GM12892 (cell line): ENCODE measurements at places on chromosomes 16 and 17.

DNA sequence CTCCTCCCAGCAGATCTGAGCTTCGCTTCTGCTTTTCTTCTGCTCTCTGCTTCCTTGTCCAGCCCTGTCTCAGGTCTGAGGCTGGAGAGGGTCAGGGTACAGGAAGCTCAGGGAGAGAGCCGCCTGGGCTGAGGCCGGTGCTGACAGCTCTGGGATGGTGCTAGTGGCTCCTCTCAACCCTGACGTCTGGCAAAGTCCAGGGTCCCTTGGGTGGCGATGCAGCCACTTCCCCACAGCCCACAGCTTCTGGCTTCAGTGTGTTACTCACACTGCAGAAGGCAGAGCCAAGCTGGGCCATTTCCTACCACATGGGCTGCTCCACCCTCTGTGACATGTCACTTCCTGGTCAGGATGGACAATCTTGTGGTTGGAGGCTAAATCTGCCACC, at the start of gene CD300C:
Gene CD300C, minus strand, starts transcription at position 273 of the 388 bp plus-strand sequence. CDS start 333 bp downstream, outside the sequence.
- DNase-seq, result no peak

- peak; percentile 49 for DNase-seq
These were observed 44.3 kb downstream of the RGS9 start for GRCh38 chr17:65181237-65182061.

DNA sequence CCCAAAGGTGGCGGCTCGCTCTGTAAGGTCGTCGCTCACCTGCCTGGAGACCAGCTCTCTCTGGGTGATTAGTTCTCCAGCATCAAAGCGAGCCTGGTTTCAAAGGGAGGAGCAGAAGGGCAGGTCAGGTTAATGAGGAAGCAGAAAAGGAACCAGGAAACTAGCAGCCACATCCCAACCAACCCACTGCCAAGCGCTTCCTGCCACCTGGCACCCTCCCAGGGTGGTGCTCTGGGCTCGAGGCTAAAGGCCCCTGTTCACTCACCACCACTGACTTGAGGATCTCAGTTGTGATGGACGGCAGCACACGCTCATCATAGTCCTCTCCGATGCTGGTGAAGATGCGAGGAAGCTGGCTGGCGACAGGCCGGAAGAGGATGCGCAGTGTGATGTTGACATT, 5.6 kb downstream of the PHB1 start:
- no peak for DNase-seq

DNA sequence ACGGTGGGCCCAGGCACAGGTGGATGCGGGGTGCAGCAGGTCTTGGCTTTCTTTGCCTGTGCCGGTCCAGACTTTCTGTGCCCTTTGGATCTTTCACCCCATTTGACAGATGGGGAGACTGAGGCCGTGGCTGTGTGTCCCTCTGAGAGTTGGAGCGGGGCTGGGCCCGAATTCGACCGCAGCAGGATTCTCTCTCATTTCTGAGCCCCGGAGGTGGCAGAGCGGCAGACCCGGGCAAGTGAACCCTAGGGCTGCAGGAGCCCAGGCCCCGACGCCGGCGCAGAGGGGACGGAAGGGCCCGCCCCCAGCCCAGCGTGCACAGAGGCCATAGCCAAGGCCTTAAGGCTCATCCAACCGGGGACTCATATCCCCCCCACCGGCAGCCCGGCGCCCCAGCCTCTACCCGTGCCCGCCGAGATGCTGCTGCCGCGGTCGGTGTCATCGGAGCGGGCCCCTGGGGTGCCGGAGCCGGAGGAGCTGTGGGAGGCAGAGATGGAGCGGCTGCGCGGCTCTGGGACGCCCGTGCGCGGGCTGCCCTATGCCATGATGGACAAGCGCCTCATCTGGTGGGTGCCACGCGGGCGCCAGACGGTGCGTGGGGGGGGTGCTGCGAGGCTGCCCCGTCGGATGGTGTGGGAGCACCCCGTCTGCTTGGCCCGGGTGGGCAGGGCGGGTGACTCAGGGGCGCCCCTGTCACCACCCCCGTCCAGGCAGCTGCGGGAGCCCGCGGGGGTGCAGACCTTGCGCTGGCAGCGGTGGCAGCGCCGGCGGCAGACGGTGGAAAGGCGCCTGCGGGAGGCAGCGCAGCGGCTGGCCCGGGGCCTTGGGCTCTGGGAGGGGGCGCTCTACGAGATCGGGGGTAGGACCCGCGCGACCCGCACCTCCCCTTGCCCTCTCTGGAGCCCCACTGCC, 857 bp downstream of the TMC8 start:
- DNase-seq, result no peak

- DNase-seq, result peak; percentile 53
These were observed 22.3 kb downstream of the NPTX1 start for GRCh38 chr17:80453998-80454556.

DNA sequence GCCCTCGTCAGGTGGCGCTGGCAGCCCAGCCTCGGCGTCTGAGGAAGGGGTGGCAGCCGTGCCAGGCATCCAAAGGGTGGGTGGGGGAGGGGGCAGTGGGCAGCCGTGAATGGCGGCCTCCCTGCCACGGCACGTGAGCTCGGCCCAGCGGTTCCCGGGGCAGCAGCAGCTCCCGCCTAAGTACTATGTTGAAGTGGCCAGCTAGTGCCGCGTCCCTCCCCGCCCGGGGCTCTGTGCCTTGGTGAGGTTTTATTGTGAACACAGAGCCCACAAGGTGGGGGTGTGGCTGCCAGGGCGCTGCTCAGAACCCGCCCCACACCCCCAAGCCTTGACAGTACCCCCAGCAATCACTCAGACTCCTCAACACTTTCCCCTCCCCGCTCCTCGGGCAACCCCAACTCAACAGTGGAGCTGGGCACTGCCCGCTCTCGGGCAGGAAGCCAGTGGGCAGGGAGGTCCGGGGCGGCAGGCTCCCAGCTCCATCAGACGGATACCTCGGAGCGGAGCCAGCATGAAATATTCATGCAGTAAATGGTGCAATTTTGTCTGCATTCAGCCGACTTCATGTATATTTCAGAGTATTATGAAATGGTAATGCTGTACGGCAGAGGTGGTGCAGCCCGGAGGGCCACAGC, 80.4 kb downstream of the ENGASE start:
- no peak for DNase-seq

DNA sequence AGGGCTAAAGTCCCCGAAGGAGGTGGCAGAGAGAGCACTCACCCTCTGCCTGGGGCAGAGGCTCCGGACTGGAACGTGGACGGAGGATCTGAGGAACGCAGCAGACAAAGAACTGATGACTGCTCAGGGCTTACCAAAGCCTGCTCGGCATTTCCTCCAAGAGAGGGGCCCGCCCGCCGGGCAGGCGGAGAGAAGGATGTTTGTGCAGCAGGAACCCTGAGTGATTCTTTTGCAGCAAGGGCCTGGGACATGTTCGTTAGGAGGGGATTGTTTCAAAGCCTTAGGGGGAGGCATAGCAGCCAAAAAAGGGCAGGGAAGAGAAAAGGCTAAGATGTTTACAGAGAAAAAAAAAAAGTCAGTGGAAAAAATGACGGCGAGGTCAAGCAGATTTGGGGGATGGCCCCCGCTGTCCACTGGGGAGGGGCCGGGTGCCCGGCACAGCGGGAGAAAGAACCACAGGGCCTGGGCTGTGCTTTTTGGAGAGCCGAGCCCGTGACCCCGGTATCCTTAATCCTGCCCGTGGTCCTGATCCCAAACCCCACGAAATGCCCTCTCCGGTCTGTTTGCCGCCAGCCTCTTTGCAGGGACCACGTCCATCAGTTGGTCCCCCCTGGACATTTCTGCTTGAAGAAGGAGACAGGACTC, 129.3 kb downstream of the NTN1 start:
- no peak for DNase-seq

GRCh38 chr17:39737760-39738567, at the start of gene GRB7:
Gene GRB7 (plus strand): TSS chr17:39737938. CDS start chr17:39742302, 4,364 bp downstream.
- no peak for DNase-seq

GRCh38 chr16:82671741-82672140, 45.0 kb downstream of the CDH13 start:
- no peak for DNase-seq

DNA sequence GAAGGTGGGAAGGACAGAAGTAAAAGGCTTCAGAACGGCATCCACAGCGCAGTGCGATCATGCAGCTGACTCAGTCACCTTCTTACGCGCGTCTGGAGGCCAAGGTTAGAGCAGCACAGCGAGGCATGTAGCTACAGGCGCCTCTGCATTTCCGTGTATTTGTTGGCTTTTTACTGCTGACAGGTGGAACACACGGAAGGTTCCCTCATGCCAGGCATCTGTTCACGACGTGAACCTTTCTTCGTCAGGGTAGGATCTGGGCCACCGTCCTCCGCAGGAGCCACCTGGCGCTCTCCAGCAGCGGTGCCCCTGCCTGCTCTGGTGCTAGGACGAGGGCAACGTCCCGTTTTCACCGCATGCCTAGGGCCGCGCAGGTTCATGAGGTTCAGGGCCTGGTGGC, 15.3 kb downstream of the TMEM204 start:
- DNase-seq, result no peak

DNA sequence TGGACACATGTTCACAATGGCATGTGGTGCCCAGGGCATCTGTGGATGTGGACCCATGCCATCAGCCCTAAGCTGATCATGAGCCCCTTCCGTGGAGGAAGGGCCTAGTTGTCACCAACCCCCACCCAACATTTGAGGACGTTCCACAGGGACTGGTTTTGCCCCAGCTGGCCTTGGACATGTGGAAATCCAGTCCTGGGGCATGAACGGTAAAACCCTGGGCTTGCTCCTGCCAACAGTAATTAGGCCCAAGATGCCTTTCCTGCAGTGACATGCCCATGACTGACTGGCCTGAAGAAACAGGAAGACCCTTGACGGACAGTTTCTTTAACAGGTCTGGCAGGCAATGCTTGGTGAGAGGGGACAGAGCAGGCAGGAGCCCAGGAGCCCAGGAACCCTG, 7.7 kb downstream of the TNS4 start:
- no peak for DNase-seq

GRCh38 chr17:74859459-74860228, at the start of gene GRIN2C:
Gene GRIN2C (minus strand): TSS chr17:74859885. CDS start chr17:74855092, 4,793 bp downstream.
- no peak for DNase-seq

DNA sequence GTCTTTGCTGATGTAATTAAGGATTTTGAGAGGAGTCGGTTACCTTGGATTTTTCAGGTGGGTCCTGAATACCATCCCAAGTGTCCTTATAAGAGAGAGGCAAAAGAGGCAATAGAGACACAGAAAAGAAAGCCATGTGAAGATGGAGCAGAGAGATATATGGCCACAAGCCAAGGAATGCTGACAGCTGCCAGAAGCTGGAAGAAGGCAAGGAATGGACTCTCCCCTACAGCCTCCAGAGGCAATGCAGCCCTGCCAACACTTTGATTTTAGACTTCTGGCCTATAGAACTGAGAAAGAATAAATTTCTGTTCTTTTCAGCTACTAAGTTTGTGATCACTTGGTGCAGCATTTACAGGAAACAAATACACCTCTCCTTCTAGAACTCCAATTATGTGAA, 8.2 kb upstream of the RNFT1 start:
- no peak for DNase-seq

DNA sequence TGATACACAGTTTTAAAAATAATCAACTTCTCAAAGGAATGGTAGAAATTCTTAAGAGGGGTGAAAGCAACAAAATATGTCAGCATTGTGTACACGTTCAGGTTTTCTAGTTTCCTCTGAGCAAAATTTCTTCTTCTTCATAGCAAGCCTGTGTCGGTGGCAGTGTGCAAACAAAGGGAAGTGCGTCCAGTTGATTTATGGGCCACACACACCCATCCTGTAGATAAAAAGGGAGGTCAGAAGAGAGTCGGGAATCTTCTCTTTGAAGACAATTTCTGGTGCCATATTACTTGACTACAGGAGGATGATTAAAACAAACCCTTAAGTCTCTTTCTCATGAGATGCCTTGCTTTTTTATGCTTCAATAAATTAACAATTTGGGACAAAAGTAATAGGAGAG, 484.1 kb upstream of the SALL1 start:
- no peak for DNase-seq

GRCh38 chr17:51118330-51119195, 2.1 kb downstream of the SPAG9 start:
- no peak for DNase-seq

DNA sequence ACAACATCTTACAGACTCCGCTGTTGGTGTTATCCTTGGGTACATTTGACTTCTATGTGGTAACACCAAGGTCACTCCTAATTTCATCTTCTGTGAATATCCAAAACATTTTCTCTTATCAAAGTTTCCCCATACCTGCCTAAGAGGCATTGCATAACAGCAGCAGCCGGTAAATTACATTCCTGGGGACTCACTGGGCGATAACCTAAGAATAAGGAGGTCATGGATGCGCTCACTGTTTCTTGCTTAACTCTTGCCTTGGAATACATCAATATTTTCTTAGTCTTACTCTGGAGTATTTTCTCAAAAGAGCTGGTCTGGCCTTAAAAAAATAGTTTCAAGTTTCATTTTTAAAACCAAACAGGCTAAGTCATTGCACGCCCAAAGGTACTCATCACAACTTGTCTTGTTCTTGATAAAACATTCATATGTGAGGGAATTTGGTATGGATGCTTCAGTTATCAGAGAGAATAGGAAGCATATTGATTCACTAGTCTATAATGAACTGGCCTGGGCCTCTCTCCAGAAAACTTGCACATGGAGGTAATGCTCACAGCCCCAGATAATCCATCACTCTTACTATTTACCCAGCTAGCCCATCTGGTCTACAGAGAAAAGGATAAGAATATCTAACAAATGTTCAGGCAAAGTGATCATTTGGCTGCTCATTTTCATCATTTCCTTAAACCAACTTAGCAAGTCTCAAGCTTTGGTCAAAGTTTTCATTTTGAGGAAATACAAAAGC, 235.0 kb upstream of the ERCC4 start:
- DNase-seq, result no peak

DNA sequence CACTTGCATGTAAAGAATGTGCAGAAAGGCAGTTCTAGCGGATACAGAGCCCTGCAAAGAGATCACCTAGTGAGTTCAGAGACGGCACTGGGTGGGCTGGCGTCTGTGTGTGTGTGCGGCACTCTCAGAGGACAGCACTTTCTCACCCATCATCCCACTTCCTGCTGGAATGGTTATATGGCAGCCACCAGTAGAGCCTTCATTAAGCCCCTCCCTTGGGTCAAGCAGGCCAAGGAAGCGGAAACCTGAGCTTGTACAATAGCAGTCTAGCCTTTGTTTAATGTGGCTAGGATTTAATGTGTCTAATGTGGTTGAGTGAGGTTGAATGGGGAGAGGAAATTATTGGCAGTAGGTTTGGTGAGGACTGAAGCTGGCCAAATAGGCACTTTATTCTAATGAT, 88.3 kb upstream of the ELAC2 start:
- no peak for DNase-seq

GRCh38 chr17:28078341-28079229, 36.1 kb downstream of the NLK start:
- no peak for DNase-seq

GRCh38 chr17:74937064-74938051, 1.7 kb downstream of the OTOP3 start:
- DNase-seq, result no peak

- no peak for DNase-seq
These were observed 19.0 kb downstream of the CENPX start for GRCh38 chr17:82003411-82004381.
